GM23248 (cell line): ENCODE measurements at places on chromosomes 5 and 9. TPM values are rescaled to one million over a fixed set of nuclear protein-coding genes. Genes with fewer than 3 reads are reported as not detected.

- H3K27ac ChIP-seq, result peak overlapping the region; percentile 38
- no peak overlapping the region for H3K4me3 ChIP-seq
- peaks cover 42% of the 10 kb centered on the region for H3K4me1 ChIP-seq
Observed at GRCh38 chr9:87109851-87110250, 162.5 kb upstream of the GAS1 start.

The PCDHB12 gene
- 0.43 and 2.9 TPM in 2 replicates for total RNA-seq

The CRB2 gene
- total RNA-seq, result not detected in 2 replicates

DNA sequence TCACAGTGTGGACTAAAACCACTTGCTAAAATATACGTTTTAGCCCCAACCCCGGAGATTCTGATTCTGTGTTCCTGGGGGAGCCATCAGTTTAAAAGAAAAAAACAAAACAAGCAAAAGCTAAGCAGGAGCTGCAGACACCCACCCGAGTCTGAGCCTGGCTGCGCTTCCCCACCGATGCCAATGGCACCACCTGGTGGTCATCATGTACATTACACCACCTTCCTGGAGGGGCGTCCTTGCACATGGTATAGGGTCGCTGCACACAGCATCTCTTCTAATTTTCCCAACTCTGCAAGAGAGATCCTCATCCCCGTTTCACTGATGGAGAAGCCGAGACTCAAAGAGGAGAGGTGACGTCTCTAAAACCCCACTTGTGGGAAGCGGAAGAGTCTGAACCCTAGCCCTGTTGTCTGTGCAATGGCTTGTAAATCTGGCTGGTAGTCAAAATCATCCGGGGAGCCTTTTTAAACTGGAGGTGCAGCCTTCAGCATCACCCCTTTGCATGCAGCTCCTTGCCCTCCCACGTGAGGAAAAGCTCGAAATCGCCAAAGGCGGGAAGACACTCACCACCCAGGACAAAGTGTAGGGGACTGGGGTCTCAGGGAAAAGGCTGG lies 23.1 kb upstream of the CNOT6 start:
- H3K4me3 ChIP-seq, result no peak overlapping the region
- no peaks in the 10 kb centered on the region for H3K36me3 ChIP-seq
- 0 out of 2 replicates have a peak, but pooled peaks cover 3% of the 10 kb centered on the region for H3K4me1 ChIP-seq
- H3K27ac ChIP-seq, result no peak overlapping the region
- peak; percentile 68 for DNase-seq

GRCh38 chr5:143258559-143259253 lies 144.8 kb downstream of the NR3C1 start:
- H3K4me1 ChIP-seq, result peaks cover 18% of the 10 kb centered on the region
- H3K27me3 ChIP-seq, result no peaks in the 10 kb centered on the region
- no peak overlapping the region for H3K4me3 ChIP-seq
- no peak overlapping the region for H3K27ac ChIP-seq

DNA sequence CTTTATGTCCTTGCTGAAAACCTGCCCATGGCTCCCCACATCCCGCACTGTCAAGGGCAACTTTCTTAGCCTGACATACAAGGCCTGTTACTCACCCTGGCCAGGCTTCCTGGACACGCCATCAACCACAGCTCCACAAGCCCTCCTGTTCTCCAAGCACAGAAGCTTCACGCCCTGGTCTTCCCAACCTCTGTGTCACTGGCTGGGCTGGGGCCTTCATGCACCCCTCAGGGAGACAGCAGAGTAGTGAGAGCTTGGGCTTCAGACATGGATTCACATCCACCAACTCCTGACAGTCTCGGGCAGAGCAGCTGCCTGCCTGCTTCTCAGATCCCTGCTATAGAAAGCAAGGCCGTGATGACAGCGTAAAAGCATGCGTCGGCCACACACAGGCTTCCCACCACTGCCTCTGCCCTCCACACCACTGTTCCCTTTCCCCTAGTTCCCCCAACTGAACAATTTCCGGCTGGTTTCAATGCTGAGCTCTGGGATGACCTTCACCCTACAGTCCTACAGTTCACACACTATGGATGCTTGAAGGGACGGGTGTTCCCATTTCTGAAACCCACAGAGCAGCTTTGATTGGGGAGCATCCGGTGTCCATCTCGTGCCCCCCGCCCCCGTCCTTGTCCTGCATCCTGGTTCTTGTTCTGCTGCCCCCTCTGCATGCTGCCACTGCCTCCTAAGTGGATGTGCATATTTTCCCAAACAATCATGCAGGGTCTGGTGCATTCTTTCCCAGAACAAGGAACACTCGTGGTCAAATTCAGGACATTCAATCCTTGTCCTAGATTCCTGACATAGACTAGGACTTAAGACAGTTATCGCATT lies 33.4 kb upstream of the ADAMTS2 start:
- H3K4me3 ChIP-seq, result no peak overlapping the region
- no peaks in the 10 kb centered on the region for H3K4me1 ChIP-seq
- no peaks in the 10 kb centered on the region for H3K27me3 ChIP-seq
- no peak overlapping the region for H3K27ac ChIP-seq
- no peaks in the 10 kb centered on the region for H3K36me3 ChIP-seq

The CFAP157 gene
- not detected in 2 replicates for total RNA-seq
